ENCODE measurements at places on chromosomes 2 and 18.

DNA sequence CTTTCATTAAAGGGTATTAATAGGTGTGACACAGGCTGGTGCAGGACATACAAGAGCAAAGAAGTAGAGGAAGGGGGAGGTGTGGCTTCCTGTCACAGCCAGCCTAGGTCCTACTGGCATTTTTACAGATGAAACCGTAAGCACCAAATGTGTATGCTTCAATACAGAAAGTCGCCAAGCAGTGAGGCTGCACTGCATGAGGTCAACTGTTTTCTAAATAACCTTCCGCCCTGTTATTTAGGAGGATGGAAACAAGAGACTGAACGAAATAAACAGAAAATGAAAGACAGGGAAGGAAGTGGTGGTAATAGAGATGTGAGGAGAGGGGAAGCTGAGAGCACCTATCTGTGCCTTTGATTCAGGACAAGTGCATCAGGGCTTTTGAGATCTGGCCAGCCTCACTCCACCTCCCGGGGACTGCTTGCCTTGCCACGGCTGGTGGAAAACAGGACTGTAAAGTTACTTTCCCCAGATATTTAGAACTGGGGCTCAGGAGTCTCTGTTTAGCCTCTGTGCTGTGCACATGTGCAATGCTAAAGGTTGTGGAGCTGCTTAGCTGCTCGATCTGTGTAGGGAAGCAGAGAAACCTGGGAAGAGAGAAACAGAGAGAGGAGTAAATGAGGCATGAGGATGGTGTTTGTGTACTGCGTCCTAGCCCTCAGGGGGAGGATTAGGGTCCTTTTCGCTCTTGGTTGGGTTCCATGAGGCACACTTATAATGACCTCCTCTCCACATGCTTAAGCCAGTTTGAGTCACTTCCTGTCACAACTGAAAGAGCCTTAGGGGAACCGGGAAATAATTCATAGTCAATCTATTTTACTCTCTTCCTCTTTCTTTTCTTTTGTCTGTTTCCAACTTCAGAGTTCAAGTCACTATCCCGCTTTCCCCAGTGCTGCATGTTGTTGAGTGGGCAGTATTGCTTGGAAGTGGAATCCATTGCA lies 62.3 kb upstream of the BOD1L2 start:
- no peak for DNase-seq

DNA sequence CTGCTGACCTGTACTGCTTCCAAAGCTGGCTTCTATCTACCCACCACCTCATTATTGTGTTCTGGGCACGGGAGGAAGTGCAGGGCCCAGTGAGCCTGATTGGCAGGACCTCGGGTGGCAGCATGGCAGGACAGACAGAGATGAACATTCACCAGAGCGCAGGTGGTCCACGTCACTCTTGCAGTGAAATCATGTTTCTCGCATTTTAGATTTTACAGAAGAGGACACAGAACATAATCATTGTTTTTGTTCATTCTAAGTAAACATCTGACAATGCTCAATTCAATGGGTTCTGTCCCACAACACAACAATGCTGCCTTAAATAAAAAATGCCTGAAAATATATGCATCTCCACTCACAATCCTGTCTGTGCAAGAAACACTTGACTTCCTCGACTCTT lies 11.5 kb upstream of the BIN1 start:
- DNase-seq = no peak

- DNase-seq = peak; percentile 94
These were observed 100.3 kb downstream of the TTC32 start for GRCh38 chr2:19801367-19802080.

DNA sequence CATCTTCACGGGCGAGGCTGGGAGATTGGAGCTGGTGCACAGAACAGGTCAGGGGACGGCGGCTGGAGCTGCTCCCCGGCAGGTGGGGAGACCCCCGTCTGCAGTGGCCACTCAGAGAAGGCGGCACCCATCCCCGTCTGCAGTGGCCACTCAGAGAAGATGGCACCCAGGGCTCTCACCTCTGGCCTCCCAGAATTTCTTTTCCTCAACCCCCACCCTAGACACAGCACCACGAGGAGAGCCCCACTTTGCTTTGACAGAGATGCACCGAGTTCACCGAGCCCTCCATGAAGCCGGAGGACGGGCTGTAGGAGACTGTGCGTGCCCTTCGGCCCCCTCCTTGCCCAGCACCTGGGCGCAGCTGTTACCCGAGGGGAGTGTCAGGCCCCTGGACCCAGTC lies 201.6 kb upstream of the SALL3 start:
- no peak for DNase-seq

- DNase-seq = no peak
These were observed 39.8 kb downstream of the WDR33 start for GRCh38 chr2:127770973-127771735.

- DNase-seq = no peak
These were observed 762.3 kb downstream of the DCDC2C start for GRCh38 chr2:4465671-4466070.

DNA sequence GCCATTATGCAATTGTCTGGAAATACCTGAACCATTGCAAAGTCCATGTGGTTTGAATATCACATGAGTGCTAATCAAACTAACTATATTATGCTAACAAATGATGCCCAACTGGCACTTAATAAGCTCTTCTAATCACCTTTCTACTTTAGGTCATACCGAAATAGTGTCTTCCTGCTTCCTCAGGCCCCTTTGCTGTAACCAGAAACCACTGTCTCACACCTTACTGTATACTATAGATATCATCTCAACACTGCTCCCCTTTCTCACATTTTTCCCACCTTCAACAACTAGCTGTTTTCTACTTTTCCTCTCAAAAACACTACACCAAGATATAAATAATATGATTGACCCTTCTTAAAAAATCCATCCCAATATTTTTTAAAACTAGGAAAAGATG lies 633.9 kb downstream of the BCL11A start:
- no peak for DNase-seq

DNA sequence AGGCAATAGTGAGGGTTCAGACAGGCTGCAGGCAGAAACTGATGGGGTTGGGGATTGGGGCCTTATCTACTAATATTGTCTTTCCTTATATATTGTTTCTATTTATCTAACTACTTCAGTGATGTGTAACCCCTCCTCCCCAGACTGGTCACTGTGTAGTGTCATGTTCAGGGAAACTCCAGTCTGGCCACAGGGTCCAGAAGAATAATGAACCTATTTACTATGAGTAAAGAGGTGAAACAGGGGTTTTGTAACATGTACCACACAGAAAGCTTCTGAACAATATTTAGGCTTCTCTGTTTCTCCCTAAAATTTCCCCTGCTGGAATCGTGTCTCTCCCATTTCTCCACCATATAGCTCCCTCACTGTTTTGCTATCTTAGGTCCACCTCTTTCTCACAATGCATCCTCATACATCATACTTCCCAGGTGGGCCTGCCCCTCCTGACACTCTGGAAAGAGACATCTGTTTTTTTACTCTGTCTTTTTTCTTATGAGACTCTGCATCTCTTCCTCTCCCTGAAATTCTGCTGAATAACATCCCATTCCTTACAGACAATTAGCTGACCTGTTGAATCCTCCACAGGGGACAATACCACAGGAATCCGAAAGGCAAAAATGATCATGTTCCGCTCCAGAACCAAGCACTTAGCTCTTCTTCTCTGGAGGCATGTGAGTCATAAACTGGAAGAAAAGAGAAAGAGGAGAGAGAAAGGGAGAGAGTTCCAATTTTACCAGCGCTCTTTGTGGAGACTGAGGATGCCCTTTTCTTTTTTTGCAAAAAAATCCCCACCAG lies 154.8 kb downstream of the ZEB2 start:
- no peak for DNase-seq

DNA sequence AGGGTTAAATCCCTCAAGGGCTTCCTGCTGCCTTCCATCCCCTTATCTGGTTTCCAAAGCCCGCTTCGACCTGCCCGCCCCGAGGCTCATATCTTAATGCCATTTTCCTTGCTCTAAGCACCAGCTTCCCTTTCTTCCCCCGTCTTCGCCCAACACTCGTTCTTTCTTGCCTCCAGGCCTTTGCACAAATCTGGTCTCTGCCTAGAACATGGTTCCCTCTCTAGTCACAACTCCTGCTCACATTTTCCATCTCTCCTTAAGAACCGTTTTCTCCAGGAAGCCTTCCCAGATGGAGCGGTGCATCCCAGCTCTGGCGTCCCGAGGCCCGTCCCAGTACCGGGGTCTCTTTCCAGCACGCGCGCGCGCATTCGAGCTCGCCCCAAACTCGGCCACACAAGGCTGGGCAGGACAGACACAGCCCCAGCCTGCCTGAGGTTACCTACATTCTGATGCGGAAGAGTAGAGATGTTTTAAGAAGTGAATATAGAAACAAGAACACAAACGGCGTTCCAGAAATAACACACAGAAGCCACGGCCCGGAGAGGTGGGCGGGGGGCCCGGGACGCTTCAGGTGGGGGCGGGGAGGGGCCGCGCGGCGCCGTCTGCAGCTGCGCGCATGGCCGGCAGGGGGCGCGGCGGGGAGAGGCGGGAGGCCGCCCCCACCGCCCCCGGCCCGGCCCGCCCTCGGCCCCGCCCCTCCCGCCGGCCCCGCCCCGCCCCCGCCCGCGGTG lies at the start of gene DGKD:
TSS of gene DGKD (plus strand) at position 726 of the 731 bp plus-strand sequence. CDS start 25 bp downstream, outside the sequence.
- peak; percentile 59 for DNase-seq

All from HTR-8/SVneo (cell line).